ENCODE measurements at places on chromosomes 1 and 21.

- DNase-seq, result no peak
These were observed 29.4 kb upstream of the GNG4 start for GRCh38 chr1:235679005-235679404.

- DNase-seq, result no peak
These were observed 26.7 kb upstream of the ZNHIT6 start for GRCh38 chr1:85734931-85735330.

- no peak for DNase-seq
These were observed 49.4 kb upstream of the COL18A1 start for GRCh38 chr21:45355573-45355972.

DNA sequence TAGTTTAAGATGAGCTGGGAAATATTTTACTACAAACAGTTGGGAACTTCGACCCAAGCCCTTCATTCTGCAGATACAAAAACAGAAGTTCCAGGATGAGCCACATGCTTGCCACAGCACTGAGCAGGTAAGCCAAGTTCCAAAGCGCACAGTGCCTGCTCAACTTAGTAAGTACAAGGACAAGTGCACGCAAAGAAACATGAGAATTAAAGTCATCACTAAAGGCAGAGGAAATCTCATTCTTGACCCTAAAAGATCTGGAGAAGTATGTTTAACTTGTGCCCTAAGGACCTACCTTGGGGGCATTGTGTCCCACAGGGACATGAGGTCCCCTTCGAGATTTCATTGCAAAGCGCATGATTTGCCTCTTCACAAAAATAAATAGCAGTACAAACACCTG lies 1.2 kb upstream of the UBAP2L start:
- DNase-seq, result no peak

- DNase-seq, result no peak
These were observed 76.9 kb downstream of the EPS15 start for GRCh38 chr1:51442198-51442597.

- no peak for DNase-seq
These were observed 226.8 kb downstream of the LMX1A start for GRCh38 chr1:165129568-165130164.

- no peak for DNase-seq
These were observed 18.7 kb upstream of the BLACAT1 start for GRCh38 chr1:205474571-205474970.

GRCh38 chr1:229181419-229181818 lies 89.5 kb upstream of the RAB4A start:
- DNase-seq, result no peak

GRCh38 chr1:942864-943533 lies 16.1 kb downstream of the NOC2L start:
- no peak for DNase-seq

DNA sequence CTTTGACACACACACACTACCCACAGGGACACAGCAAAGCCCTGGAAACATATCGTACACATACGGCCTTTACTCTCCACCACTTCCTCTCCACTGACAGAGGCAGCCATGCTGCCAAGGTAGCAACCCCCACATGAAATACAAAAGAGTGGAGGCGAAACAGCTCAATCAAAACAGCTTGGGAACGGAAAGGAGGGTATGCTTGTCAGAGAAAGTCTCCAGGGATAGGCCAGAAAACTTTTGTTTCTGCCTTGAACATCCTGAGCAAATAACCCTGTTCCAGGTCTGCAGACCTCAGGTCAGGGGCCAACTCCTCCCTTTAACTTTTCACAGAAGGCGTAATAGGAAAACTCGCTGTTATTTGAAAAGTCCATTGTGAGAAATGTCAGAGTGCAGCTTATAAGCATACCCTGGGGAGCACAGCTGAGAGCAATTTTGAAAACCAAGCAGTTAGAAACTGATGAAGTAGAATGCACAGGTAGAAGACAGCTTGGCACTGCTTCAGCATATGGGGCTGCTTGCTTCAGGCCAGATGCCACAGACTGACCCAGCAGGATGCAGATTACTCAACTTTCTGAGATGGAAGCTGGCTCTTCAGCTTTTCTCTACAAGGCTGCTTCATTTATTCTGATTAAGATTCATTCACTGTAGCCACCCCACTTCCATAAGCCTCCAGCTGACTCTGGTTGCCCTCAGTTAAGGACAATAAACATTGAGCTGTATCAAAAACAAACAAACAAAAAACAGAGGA lies 18.0 kb downstream of the KIAA0319L start:
- no peak for DNase-seq

DNA sequence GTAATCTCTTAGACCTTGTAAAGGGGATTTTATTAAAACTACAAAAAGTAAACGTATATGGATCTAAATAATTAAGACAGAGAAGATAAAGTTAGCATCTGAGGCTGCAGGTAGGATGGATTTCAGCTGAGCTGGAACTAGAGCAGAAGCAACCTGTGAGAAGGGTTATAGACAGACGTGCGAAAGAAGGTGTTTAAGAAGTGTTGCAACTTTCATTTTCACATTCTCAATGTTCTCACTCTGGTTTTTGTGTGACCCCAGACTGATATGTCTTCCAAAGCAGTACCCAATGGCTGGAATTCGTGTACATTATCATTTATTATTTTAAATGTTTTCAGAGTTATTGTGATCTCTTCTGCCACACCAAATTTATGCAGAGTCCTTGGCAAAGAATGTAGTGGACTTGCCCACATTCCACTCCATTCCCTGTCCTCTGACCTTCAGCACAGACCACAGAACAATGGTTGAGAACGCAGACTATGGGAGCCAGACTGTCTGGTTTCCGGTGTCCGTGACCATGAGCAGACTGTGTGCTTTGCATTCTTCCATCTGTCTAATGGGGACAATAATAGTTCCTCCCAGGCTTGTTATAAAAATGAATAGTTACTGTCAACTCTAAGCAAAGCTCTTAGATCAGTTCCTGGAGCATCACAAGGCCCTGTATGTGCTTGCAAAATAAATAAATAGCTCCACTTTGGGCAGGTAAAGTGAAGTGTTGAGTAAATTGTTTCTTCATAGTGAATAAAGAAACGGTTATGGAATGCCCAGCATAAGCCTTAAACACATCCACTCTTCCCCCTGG lies 140.6 kb upstream of the SAMSN1 start:
- no peak for DNase-seq

DNA sequence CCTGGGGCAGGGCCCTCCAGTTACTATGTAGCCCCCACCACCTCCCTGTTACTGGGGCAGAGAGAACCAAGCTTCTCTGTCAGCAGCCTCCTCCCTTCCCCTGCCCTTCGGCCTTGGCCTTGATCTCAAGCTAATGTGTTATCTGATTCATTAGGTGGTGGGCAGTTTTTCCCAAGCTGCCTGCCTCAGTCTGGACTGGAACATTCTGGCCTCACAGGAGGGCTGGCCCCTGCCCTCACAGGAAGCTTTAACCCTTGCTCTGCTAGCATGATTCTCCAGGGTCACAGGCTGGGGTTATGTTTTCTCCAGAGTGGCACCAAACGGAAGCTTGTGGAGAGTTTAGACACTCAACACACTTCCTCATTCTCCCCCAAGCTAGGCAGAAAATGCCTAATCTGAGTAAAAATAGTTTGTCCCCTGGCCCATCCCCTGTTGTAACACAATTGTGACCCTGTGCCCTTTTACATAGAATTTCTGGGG lies 37.2 kb upstream of the SLC6A9 start:
- no peak for DNase-seq

Data from activated T-cell treated with anti-CD3 and anti-CD28 coated beads for 24 hours (primary cell).